ENCODE measurements at places on chromosomes 13 and 19. TPM values are rescaled to one million over a fixed set of nuclear protein-coding genes. Genes with fewer than 3 reads are reported as not detected.

DNA sequence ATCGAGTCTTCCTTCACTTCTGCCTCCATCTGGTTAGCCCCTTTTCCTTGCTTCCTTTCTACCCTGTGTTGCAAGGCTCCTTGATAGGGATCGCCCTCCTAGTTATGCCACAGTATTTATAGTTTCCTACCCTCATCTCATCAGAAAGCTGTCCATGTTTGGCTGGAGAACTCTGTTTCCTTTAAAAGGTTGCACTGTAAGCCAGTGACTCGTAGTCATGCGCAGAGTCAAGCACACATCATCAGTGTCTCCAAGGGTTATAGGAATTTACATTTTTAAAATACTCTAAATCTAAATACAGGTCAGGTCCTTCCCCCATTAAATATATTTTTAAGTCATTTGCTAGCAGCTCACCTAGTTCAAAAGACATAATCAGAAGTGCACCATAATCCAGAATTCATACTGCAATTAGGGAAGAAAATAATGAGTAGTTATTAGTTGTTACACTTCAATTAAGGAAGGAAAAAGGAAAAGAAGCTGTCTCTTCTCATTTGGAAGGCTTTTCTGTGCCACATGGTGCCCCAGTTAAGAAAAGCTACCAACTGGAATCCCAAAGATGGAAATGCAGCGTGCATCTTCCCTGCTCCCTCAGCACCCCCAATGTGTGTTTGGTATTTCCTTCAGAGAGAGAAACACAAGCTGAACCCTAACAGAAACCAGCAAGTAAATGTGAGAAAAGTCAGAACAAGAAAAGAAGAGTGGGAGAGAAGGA, 81.0 kb downstream of the GPR12 start:
- peak; percentile 40 for DNase-seq

DNA sequence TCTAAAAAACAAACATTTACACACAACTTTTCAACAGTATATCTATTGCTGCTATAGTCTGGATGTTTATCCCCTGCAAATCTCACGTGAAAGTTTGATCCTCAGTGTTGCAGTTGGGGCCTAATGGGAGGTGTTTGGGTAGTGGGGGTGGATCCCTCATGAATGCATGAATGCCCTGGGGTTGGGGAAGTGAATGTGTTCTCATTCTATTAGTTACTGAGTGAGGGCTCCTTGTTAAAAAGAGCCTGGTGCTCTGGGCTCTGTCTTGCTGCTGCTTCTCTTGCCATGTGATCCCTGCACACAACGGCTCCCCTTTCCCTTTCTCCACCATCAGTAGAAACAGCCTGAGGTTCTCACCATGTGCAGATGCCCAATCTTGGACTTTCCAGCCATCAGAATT, 242.7 kb upstream of the HTR2A start:
- no peak for DNase-seq

DNA sequence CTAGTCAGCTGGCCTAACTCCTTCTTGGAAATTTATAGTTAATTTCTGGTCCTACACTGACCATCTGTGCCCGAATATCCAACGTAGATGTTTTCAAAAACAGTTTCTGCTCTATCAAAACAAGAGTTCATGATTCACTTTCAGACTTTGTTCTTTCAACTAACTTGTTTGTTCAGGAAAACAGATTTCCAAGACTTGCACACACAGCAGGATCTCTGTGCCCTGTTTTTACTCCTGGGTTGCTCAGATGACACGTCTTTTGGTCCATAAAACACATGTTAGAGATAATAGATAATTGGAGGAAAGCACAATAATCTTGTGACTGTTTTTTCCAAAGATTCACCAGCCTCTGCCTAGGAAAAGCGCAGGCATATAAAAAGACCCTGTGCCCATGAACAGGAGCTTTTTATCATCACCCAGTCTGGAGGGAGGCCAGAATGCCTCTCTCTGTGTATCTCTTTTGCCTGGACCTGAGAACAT, 218.0 kb downstream of the IRS2 start:
- no peak for DNase-seq

GRCh38 chr19:558770-559439, 13.5 kb upstream of the BSG start:
- no peak for DNase-seq

DNA sequence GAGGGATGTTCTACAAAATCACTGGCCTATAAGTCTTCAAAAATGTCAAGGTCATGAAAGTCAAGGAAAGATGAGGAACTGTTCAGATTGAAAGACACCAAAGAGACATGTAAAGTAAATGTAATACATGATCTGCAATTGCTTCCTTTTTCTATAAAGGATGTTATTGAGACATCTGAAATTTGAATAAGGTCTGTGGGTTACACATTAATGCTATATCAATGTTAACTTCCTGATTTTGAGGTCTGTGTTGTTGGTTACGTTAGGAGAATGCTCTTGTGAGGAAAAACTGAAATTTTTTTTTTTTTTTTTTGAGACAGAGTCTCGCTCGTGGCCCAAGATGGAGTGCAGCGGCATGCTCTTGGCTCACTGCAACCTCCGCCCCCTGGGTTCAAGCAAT, 197.4 kb downstream of the RGCC start:
- no peak for DNase-seq

DNA sequence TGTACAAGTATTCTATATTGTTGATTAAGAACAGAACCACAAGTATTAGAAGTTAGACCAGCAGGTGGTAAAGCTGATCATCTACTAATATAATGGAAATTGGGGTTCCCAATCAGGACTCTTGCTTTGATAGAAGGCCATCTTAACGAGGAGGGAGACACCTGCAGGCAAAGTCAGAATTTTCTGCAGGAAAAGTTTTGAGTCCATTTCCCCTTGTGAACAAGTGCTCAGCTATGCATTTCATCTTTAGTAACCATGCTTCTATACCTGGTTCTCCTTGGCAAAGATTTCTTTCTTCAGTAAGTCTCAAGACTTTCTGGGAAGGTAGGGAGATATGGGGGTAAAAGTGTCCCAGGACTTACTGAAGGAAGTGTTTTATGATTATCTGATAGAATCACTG, 36.1 kb upstream of the USPL1 start:
- no peak for DNase-seq

GRCh38 chr19:42132030-42132628, at the start of gene POU2F2:
TSS of gene POU2F2 (minus strand) at chr19:42132446. CDS start at chr19:42132411, 35 bp downstream.
- DNase-seq, result no peak

DNA sequence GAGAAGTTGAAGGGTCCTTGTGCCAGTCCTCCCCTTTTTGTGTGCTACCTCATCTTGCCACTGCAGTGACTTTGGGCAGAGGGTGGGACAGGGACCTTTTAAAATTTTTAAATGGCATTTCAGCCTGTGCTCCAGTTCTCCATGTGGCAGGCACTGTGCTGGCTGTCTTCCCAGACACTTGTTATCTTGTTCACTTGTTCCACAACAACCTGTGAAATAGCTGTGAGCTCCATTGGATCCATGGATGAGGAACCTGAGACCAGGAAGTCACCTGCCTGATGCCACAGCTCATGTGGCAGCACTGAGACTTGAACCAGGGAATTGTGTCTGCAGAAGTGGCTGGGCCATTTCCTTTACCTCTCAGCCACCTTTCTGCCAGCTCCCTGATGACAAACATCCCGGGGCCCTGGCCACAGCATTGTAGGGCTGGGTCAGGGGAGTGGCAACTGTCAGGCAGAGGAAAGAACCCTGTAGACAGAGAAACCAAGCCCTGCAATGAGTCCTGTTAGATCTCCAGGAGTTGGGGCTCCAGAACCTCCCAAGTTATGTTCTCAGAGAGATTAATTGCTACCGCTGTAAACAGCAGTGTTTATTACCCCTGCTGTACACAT, 6.4 kb downstream of the EGLN2 start:
- DNase-seq, result no peak

DNA sequence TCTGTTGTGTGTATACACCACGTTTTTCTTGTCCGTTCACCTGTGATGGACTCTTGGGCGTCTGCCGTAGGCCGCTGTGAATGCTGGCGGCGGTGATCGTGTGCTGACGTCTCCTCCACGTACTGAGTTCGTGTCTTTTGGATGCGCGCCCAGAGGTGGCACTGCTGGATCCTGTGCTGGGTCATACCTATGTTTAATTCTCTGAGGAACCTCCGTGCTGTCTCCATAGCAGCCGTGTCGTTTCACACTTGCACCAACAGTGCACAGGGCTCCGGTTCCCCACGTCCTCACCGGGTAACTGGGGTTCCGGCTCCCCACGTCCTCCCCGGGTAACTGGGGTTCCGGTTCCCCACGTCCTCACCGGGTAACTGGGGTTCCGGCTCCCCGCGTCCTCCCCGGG, 56.2 kb downstream of the ATP11A start:
- no peak for DNase-seq

DNA sequence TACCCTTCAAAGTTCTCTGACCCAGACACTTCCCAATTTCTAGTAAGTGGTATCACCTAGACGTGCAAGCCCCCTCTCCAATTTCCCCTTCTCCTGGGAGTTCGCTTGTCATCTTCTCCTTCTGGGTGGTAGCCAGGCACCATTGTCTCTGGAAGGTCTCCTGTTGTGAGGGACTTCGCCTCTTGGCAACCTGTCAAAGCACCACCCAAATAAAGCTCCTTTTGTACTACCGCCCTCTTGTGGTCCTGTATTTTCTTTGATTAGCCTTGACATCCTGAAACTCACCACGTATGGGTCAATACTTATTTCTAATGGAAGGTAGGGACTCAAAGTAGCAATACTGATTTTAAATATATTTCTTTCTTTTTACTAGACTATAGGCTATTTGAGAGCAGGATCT, 8.2 kb downstream of the GPC5 start:
- peak; percentile 9 for DNase-seq

GRCh38 chr13:43003010-43003409, 11.0 kb upstream of the EPSTI1 start:
- DNase-seq, result no peak

DNA sequence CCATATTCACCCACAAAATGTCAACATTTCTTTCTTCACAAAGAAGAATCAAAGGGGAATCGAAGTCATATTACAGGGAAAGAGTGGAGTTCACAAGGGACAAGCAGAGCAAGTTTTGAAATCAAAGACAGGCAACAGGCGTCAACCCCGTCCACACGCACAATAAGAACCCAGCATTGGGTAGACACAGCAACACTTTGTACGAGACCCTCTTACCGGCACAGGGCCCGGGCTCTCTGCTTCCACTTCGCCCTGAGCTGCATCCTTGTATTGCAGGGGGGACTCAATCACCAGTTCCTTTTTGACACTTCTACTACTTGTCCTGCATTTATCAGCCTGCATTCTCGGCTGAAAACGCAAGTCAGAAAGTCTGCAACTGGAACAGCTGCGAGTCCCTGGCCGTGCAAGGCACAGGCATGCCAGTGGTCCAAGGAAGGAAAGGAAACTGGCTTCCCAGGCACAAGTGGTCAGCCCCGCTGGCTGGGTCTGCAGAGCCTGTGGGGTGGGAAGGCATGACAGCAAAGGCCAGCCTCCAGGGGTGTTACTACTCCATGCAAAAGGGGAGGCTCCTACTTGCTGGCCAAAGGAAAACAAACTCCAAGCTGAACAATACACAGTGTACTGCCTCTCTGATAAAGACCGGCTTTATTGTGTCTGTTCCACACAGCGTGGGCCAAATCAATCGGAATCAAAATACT, at the start of gene DOCK9:
TSS of gene DOCK9 (minus strand) at position 497 of the 698 bp plus-strand sequence. CDS start at position 342, 155 bp downstream.
- DNase-seq, result peak; percentile 52

DNA sequence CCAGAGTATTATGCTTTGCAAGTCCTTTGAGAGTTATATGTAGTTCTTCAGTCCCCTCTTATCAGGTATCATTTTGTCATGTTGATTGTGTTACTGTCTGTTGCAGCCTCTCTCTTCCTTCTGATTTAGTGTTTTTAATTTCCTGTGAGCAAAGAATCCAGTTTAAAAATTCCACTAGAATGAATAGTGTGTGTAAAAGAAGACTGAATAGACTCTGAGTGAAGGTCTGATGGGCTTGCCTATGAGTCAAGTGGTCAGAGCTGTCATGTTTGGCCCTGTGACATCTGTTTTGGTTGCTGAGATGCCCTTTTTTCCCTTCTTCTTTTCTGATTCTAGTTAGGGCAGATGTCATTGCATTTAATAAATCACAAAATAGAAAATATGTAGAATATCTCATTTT, 23.3 kb upstream of the KCTD4 start:
- DNase-seq, result peak; percentile 47

ADGRE3 gene
- total RNA-seq, result not detected

CD209 gene
- total RNA-seq, result not detected

SPRED3 gene
- 13.3 TPM for total RNA-seq

FLT1 gene
- 106 TPM for total RNA-seq

PNMA8A gene
- 13.1 TPM for total RNA-seq

CATSPERD gene
- not detected for total RNA-seq

FBL gene
- total RNA-seq, result 234 TPM

SUGP1 gene
- 41.3 TPM for total RNA-seq

ZNF613 gene
- 4.2 TPM for total RNA-seq

Measured in HFFc6 (cell line).